ENCODE measurements at places on chromosomes 3 and 15.

GRCh38 chr3:155270485-155271342, 22.8 kb downstream of the STRIT1 start:
- DNase-seq, result peak; percentile 31

DNA sequence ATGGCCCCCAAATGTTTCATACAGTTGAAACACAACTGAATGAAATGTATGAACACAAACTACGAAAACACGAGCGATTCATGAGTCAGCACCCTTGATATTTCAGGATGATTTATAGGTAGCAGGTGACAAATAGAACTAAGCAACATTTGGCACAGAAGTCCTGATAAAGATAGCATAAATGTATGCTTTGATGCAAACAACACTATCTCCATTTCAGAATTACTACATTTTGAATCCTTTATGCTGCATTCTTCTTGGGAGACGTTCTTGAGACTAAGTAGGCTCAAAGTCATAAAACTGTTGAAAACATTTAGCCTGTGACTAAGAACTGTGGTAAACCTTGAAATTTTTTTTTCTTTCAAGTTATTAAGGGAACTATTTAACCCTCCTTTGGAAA, 200.3 kb upstream of the ICE2 start:
- peak; percentile 68 for DNase-seq

- DNase-seq, result no peak
Measured at GRCh38 chr3:115617591-115617990, 5.7 kb upstream of the GAP43 start.

- DNase-seq, result peak; percentile 51
Measured at GRCh38 chr15:29825227-29825626, 3.0 kb upstream of the TJP1 start.

DNA sequence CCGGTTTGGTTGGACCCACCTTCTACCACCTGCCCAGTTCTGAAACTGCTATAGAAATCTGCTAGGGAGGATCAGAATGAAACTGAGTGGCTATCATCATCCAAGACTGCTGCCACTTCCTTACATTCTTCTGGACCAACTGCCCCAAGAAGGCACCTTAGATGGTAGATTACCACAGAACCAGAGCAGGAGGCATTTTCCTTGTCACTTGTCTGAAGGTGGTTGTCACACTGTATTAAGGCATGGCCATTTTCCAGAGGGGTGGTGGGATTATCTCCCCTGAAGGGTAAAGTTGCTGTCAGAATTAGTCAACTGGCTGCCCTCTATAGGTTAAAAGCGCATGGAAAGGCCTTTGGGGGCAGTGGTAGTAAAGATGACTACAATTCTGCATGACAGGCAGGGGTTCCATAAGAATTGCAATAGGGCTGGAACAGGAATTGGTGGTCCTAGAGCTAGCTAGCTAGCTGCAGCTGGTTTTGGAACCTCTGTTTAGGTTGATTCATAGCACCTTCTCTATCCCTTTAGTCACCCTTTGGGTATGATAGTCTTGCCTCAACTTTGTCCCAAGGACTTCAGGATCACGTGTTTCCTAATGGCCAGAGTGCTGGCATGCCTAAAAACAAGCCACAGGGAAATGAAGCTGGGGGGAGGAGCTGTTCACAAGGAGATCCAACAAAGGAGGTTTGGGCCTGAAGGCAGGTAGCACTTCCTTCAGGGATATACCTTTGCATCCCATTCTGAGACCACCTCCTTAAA, 4.8 kb upstream of the CSPG5 start:
- DNase-seq, result no peak

DNA sequence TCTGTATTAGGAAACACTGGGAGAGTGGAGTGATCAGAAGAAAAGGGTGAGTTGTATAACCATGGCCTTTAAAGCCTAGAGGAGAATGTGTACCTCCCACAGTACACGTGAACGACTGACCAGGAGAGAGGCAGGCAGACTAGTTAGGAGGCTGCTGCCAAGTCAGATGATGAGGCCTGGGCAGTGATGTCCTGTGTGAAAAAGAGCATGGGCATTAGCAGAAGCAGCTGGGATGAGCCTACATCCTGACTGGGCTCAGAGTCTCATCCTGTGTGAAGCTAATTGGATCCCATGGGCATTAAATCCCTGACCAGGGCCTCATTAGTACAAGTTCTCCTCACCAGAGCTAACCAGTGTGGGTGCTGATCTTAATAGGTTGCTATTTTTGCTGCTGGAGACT, 89.1 kb upstream of the SLC2A2 start:
- DNase-seq, result no peak
